Right lung (tissue), 10 donors: ENCODE measurements at places on chromosomes 7 and 10. TPM values are rescaled to one million over a fixed set of nuclear protein-coding genes. Genes with fewer than 3 reads are reported as not detected.

- DNase-seq = no peak
Measured at GRCh38 chr10:117221156-117221711, 19.7 kb upstream of the SLC18A2 start.

- DNase-seq = no peak
Measured at GRCh38 chr7:157579425-157579824, 242.6 kb downstream of the DNAJB6 start.

ADAM12 gene
- 6.3 TPM for polyA plus RNA-seq

LARP4B gene
- 54.0 TPM for polyA plus RNA-seq

CUEDC2 gene
- polyA plus RNA-seq = 58.7 TPM
